Effector memory CD8-positive, alpha-beta T cell (primary cell): ENCODE measurements at places on chromosomes 3 and 15.

DNA sequence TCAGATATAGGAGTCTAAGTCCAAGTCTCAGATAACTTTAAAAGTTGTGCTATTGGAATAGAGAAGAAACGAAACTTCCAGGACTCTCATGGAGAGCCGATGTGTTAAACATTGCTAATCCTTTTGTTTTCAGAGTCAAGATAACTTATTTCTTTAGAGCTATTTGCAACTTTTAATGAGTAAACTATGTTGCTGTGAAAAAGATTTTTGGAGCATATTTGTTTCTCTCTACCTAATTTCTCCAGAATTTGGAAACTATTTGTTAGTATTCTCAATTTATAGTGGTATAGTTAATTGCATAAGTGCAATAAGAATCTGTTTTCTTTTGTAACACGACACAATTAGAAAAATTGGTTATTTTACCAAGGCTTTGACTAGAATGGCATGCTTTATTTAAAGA lies 588.9 kb downstream of the NTRK3 start:
- DNase-seq, result no peak

- DNase-seq, result no peak
Observed at GRCh38 chr15:29454506-29454905, 184.9 kb upstream of the NSMCE3 start.

DNA sequence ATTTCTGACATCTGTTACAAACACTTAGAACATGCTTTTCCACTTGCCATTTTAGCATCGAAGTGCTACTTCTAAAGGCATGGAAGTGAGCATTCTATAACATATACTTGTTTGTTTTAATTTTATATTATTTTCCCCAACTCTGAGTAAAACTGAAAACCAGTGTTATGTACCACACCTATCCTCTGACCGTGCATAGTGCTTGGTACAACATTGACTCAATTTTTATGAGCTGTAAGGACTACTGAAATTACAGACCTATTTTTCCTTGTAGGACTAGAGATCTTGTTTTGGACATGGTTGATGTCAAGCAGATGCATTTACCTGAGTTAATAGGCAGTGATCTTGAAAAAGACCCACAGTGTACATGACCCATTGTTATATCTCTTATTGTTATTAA lies 51.5 kb upstream of the CCNB2 start:
- DNase-seq, result no peak

- DNase-seq, result no peak
Observed at GRCh38 chr3:151394611-151395010, 10.1 kb upstream of the P2RY12 start.

DNA sequence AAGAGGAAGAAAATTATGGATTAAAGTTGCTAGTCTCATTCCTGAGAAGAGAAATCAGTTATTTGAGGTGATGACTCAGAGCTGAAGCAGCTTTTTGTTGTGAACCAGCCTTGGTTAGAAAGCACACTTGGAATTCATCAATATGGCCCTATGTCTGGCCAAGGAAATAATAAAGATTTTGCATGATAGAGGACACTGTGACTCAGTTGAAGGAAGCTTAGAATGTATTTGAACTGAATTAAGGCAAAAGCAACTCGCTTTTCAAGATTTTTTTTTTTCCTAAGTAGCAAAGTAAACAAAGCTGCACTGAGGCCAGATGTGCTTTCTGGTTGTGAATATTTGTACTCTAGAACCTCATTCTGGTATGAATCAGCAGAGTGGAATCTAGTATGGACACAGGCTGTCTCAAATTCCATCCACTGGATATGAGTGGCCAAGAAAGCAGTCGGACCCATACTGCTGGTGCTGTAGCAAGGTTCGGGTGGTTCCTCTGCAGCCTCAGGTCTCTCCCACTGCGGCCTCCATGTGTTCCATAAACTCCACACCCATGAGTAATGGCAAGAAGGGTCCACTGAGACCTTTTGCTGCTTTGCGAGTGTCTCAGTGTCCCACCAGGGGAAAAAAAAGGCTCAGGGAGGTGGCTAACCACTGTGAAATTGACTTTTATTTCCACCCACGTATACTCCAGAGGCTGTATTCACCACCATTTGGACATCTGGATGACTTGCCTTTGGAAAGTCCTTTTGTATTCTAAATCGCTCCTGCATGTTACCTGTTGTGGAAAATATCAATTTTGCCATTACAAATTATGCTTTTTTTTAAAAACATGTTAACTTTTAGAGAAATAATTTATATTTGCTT lies 53.1 kb downstream of the TGFBR2 start:
- DNase-seq, result no peak

DNA sequence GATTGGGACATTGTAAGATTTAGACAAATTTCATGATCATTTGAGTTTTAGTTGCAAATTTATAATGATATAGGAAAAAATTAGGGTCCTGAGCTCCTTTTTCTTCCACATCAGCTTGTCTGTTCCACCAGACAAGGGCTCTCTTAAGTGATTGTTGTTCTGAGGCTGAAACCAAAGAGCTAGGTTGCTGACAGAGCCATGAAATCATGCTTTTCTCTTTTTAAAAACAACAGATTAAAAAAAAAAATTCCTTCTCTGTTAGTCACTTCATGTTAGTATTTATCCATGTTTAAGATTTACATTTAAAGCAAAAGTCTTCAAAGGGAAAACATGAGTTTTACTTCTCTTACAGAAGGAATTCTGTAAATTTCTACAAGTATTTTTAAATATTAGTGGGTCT lies 56.8 kb downstream of the ATP2C1 start:
- no peak for DNase-seq
